Dorsolateral prefrontal cortex (tissue), 122 donors: ENCODE measurements at places on chromosomes 6 and 20. TPM values are rescaled to one million over a fixed set of nuclear protein-coding genes. Genes with fewer than 3 reads are reported as not detected.

Gene FNDC1
- 0.28 TPM for total RNA-seq

DNA sequence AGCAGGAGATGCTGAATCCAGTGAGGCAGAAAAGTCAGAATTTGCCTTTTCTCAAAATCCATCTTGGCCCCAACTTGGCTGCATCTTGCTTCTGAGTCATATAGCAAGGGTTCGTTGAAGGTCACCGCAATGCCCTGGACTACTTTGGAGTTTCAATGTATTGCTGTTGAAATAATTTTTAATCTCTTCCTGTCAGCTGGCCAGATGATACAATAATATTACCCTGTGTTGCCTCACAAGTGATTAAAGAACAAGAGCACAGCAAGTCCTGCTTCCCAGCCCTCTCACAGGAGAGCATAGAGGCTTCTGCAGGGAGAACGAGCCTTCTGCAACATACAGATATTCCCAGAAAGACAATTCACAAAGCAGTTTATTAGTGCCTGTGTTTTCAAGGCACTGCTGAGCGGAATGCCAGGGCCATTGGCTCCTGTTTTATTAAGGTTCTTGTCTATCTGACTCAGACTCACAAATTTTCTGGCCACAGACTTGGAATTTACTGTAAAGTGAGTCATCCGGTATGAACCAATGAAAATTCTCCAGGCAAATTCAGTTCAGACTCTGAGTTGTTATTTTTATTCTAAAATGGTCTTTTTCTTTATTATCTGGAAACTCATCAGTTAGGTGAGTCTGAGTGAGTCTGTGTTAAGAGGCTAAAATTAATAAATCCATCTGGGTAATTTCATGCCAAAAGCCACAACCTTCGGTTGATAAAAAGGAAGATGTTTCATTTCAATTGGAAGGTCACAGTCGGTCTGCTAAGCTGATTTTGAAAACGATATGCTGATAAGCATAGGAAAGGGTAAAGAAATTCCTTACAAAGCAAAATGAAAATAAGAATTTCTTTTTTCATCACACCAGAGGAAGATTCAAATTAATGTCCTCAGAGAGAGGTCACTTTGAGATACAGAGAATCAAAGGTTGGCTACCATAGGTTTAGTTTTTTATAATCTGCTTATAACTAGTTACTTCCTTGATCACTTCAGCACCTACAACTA, 289.4 kb upstream of the STXBP5 start:
- DNase-seq, result no peak

DNA sequence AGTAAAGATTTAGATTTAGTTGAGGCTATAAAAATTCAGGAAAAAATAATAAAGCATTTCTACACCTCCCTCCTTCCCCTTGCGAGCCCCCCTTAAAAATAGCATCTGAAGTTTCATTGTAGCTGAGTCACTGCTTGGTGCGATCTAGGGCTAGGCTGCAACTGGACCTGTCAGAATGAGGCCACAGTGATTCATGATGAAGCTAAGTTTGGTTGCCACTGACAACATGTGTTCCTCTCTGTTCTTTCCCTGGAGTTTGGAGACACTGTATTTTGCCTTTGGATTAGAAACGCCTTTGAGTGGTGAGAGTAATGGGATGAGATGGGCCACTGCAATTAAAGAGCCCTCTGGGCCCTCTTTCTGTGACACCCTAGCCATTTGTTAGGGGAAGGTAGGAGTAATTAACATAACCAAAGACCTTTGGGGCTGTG, 334.1 kb downstream of the NRN1 start:
- DNase-seq, result no peak

DNA sequence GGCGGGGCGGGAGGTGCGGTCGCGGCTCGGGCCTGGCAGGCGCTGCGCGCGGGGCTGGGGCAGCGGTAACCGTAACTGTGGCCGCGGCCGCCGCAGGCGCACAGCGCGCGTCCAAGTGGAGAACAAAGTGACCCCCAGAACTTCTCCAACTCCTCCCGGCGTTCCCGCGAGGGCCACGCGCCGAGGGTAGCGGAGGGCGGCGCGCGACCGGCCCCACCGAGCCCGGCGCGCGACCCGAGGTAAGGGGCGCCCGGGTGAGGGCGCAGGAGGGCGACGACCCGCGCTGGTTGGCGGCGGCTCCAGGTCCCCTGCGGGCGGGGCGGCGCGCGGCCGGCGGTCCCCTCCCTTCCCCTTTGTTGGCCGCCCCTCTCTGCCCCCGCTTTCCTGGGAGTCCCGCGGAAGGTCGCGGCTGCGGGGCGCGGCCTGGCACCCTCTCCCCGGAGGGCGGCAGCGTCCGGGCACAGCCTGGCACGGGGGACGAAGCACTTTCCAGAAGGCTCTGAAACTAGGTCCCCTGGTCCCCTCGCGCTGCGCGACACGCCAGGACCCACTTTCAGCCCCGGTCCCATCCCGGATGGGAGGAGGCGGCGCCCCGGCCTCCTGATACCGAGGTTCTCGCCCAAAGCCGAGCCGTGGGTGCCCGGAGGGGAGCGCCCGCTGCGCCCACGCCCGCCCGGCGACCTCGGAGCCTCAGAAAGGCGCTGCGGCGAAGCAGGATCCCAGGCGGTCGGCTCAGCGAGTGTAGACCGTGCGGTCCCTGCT, at the start of gene TIAM2:
TSS of gene TIAM2 (plus strand) at position 62 of the 762 bp plus-strand sequence. CDS start 133,909 bp downstream, outside the sequence.
- DNase-seq, result no peak

Gene SDCBP2
- total RNA-seq, result 13.4 TPM

DNA sequence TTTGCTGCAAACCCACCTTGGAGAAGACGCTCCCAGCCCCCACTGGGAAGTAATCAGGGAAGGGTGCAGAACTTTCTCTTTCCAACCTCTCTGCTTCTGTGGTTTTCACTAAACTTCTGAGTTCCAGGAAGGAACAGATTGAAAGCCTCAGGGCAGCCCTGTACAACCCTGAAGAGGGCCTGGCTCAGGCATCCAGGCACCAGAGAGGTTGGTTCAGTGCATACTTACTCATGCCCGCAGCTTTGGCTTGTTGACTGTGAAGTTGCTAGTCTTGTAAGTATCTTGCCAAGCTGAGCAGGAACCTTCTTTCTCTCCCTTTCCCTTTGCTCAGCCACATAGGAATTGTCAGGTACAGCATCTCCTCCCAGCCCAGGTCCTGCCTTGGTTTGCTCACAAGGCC, 272.2 kb upstream of the FOXQ1 start:
- DNase-seq, result no peak

Gene AVP
- total RNA-seq, result not detected

GRCh38 chr6:23414051-23414445, 712.0 kb upstream of the NRSN1 start:
- DNase-seq, result no peak

DNA sequence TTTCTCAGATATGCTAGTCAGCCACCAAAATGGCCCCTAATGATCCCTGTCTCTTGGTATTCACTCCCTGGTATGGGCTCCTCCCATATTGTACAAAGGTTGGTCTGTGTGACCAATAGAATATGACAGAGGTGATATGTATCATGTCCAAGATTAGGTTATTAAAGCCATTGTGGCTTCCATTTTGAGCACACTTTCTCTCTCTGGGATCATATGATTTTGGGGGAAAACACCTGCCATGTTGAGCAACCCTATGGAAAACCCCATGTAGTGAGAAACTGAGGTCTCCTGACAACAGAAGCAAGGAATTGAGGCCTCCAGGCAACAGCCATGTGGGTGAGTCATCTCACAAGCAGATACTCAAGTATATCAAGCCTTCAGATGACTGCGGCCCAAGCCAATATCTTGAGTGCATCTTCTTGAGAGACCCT, 7.1 kb upstream of the ZNF318 start:
- DNase-seq, result no peak

- no peak for DNase-seq
These were observed 61.6 kb upstream of the RNF146 start for GRCh38 chr6:127205036-127205435.

Gene BPIFA1
- not detected for total RNA-seq

- no peak for DNase-seq
These were observed 98.7 kb downstream of the ERMARD start for GRCh38 chr6:169850154-169850553.

Gene PSMB8
- total RNA-seq, result 14.7 TPM

- no peak for DNase-seq
These were observed 623 bp upstream of the SNX9 start for GRCh38 chr6:157822245-157823000.

Gene TMEM244
- total RNA-seq, result 1.3 TPM

GRCh38 chr20:37901240-37901639, 1.7 kb upstream of the VSTM2L start:
- DNase-seq, result no peak
